ENCODE measurements at places on chromosomes 4 and X.

DNA sequence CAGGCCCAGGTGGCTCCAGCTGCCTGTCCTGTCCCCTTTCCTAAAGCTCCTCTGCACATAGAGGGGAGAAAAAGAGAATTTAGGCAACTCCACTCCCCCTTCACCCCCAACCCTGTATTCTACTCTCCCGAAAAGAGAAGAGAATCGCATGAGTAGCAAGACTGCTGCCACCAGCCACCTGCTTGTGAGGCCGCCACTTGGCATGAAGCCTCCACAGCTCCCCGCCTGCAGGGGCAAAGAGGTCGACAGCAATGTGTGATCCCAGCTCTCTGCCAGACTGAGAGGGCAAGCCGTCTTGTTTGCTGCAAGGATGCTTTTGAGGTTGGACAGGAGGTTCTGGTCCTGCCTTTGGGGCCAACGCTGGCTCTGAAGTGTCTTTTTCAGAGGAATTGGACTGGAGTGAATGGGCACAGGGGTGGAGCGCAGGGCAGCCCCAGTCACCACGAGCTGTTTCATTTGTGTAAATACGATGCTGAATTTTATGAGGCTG is 77.1 kb downstream of the STARD8 start:
- no peak for DNase-seq

DNA sequence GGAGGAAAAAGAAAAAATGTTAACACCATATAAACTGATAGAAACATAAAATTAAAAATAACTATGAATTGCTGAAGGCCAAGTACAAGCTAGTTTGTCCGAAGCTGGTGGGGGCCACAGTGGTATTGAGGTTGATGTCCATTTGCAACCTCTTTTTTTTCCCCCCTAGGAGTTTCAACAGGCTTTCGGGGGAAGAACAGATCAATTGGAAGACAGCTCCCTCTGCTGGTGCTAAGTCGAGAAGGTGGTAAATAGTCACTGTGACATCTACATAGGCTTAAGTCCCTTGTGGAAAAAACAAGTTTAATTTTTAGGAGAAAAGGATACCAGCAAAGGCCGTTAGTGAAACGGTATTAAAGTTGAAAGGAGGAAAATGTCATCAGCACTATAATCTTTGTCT is 115.7 kb upstream of the ZXDA start:
- DNase-seq, result peak; percentile 1

DNA sequence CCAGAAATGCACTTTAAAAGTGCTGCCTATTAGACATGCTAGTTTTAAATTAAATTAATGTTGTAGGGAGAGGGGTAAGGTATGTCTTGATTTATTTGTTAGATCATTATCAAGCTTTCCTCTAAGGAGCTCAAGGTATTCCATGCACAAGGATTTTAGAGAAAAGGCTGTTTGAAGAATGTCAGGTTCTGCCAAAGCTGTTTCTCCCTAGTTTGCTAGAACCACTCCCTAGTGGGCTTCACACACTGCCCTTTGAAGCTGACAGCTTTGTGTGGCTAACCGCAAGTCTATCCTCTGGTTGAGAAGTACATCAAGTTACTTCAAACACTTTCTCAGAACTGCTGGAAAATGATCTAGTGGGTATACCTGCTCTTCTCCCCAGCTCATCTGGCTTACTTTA is 32.3 kb downstream of the RASL11B start:
- no peak for DNase-seq

- DNase-seq, result no peak
Measured at GRCh38 chrX:20527558-20528011, 260.9 kb upstream of the RPS6KA3 start.

DNA sequence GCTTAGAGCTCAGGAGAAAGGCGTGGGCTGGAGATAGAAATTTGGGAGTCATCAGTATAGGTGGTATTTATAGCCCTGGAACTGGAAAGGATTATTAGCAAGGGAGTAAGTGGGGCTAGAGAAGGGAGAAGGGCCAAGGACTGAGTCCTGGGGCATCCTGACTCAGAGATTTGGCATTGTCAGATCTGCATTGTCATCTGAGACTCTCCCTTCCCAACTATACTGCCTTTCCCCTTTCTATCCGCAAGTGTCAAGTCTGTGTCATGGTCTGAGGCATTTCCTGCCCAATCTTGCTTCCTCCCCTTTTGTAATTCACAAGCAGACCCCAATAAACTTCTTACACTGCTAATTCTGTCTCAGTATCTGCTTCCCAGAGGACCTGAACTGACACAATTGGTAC is 24.4 kb upstream of the SLC25A43 start:
- DNase-seq, result no peak

DNA sequence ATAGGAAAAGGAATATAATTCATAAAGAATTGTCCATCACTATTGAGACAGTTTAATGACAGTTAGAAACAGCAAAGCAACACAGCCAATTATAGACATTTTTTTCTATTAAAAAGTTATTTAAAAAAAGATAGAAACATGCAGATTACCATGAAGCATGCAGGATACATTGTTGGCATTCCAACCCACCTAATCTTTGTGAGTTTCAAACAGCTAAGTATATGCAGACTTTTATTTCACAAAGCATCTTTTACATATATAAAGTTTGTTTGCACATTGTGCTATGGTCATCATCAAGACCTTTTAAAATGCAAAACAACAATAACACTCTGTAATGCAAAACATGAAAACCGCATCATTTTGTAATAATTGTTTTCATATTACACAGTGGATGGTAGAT is 125.9 kb upstream of the ETNPPL start:
- no peak for DNase-seq

DNA sequence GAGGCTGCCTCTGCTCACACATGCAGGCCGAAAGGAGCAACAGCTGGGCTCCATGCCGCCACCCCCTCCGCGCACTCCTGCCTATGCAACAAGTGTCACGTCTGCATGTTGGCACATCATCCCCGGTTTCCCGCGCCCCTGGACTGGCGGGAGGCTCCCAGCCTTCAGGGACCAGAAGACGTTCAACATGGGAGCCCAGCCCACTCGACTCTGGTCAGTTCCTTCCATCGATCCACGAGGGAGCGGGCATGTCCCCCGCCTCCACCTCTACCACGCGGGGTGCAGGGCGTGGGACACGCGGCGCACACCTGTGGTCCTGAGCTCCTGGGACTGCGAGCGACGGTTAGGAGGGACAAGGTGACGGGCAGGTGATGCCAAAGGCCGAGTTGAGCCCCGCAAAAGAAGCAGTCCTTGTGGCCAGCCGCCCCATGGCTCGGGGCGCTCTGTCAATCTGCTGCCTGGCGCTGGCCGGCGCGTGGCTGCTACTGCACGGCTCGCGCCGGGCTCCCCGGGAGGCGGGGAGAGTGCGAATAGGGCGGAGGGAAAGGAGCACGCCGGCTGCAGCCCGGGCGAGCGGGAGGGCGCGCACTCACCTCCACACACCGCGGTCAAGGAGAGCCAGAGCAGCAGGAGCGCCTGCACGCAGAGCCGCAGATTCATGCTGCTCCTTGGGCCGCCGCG is 645 bp downstream of the APLN start:
- no peak for DNase-seq

Data from stimulated activated CD4-positive, alpha-beta T cell treated with anti-CD3 and anti-CD28 coated beads, Interleukin-1b, Interleukin-23, amount 100 ng/mL, for 1 hour (primary cell).